ENCODE measurements at places on chromosomes 7 and 10.

DNA sequence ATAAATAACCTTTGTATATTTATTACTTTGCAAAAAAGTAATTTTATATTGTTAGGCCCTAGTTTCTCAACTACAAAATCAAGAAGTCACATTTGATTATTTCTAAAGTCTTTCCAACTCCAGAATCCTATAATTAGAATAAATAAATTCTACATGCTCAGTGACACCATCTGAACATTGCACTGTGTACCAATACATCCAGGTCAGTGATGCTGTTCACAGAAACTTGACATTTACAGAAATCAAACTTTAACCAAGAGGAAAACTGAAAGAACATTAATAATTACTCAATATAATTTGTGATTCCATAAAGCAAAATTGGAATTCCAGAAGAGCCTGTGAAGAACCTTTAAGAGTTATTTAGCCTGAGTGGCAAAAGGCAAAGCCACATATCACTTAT is 104.0 kb upstream of the FAM133B start:
- no peak for DNase-seq

GRCh38 chr10:29810816-29811215 is 176.0 kb upstream of the SVIL start:
- no peak for DNase-seq

DNA sequence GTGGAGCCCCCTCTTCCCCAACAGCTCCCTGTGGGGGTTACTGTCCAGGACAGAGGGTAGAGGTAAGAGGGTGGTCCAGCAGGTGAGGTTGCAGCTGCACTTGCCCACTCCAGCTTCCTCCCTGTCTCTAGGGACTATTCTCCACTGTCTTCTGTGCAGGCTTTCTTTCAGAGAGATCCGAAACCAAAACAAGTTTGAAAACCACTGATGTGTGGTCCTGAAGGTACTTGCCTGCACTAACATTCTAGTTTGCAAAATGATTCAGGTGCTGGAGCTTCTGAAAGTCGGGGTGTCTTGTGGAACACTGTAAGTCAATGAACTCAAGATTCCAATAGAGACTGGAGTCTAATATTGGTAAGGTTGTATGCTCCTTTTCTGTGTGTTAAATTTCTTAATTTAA is 63.1 kb downstream of the BLNK start:
- no peak for DNase-seq

- DNase-seq: no peak
These were observed 69.2 kb downstream of the GNA12 start for GRCh38 chr7:2774935-2775334.

- peak; percentile 38 for DNase-seq
These were observed 55.2 kb upstream of the FRMD4A start for GRCh38 chr10:14385596-14386593.

GRCh38 chr7:131335639-131336381 is 8.1 kb downstream of the MKLN1 start:
- DNase-seq: no peak

DNA sequence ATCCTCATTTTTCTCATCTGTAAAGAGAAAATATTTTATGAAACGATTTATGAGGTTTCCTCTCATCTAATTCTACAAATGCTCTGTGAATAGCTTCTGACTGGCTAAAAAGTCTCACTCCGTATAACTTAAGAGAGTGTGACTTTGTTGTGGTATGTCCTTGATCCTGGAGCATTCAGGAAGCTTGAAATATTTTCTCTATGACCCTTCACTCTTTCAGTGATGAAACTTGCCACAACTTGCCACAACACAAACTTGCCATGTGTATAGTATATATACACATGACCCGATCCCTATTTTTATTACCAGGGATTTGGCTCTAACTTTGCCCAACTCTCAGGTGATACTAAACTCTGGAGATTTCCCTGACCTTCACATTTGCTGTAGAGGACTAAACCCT is 74.1 kb downstream of the TES start:
- DNase-seq: no peak

GRCh38 chr10:93893646-93894515 is at the start of gene SLC35G1:
SLC35G1 (plus strand) TSS chr10:93893978; CDS start chr10:93894034, 56 bp downstream.
- peak; percentile 89 for DNase-seq

GRCh38 chr10:103480521-103480920 is 1.5 kb upstream of the CALHM3 start:
- no peak for DNase-seq

DNA sequence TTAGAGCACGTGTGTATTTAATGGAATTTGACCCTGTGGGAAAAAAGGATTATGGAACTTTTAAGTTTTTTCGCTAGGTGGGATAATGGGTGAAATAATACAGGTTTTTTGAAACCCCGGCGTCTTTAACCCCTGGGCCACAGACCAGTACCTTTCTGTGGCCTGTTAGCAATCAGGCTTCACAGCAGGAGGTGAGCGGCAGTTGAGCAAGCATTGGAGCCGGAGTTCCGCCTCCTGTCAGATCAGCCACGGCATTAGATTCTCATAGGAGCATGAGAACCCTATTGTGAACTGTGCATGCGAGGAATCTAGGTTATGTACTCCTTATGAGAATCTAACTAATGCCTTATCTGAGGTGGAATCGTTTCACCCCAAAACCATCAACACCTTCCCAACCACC is 28.6 kb downstream of the WAC start:
- DNase-seq: peak; percentile 49

GRCh38 chr10:133314911-133315310 is 6.2 kb downstream of the ZNF511 start:
- no peak for DNase-seq
